ENCODE measurements at places on chromosomes 5 and 9. TPM values are rescaled to one million over a fixed set of nuclear protein-coding genes. Genes with fewer than 3 reads are reported as not detected.

DNA sequence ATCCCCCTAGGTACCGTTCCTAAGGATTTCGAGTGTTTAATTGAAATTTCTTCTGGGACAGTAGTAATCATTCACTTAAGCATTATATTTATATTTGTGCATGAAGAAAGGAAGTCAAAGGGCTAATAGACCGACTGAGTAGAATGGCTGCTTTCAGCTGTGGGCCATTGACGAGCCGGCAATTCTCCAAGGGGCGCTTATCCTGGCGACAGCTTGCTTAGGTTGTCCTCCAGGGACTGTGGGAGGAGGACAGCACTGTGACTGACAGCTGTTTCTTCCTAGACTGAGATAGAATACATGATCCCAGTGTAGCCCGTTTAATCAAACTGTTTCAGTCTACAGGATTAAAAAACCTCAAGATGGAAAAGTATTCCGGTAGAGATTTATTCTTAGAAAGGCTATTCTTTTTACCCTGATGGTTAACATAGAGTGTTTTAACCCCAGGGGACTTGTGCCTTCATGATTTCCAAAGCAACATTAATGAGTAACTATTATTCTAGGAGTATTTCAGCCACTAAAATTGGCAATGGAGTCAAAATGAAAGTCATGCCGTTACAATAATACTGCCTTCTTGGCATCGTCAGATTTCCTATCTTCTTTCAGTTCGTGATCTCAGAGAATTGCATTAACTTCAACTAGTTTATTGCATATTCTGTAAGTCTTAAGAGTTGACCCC is 943.1 kb upstream of the WWC1 start:
- no peak for DNase-seq
- no peak overlapping the region for H3K4me3 ChIP-seq
- H3K36me3 ChIP-seq = no peaks in the 10 kb centered on the region
- peaks cover 16% of the 10 kb centered on the region for H3K27me3 ChIP-seq
- H3K27ac ChIP-seq = no peak overlapping the region

GRCh38 chr9:85631809-85632208 is 109.9 kb downstream of the AGTPBP1 start:
- H3K4me3 ChIP-seq = no peak overlapping the region
- DNase-seq = no peak
- peaks cover 8% of the 10 kb centered on the region for H3K36me3 ChIP-seq
- H3K4me1 ChIP-seq = no peaks in the 10 kb centered on the region
- no peak overlapping the region for H3K27ac ChIP-seq

DNA sequence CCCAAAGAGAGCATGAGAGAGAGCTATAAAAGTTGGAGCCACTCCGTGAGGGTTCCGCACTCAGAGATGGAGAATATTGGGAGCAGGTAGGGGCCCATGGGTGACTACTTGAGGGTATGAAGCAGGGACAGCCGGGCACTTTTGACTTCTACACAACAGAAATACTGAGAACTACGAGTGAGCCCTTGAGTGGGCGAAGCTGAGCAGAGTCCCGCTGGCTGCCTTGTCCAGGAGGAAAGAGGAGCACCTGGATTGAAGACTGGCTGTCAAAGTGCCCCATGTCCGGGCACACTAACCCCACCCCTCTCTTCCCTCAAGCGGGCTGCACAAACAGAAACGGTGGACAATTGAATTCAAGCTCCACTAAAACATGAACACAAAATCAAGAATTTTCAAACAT is 33.6 kb downstream of the FYB1 start:
- H3K27ac ChIP-seq = no peak overlapping the region
- H3K4me3 ChIP-seq = no peak overlapping the region
- no peaks in the 10 kb centered on the region for H3K4me1 ChIP-seq
- no peaks in the 10 kb centered on the region for H3K36me3 ChIP-seq
- DNase-seq = no peak
- H3K27me3 ChIP-seq = peaks cover 13% of the 10 kb centered on the region

GRCh38 chr5:72557167-72558045 is 50.2 kb upstream of the ZNF366 start:
- H3K4me1 ChIP-seq = peaks cover 22% of the 10 kb centered on the region
- no peaks in the 10 kb centered on the region for H3K27me3 ChIP-seq
- DNase-seq = no peak
- no peaks in the 10 kb centered on the region for H3K36me3 ChIP-seq
- no peak overlapping the region for H3K4me3 ChIP-seq

DNA sequence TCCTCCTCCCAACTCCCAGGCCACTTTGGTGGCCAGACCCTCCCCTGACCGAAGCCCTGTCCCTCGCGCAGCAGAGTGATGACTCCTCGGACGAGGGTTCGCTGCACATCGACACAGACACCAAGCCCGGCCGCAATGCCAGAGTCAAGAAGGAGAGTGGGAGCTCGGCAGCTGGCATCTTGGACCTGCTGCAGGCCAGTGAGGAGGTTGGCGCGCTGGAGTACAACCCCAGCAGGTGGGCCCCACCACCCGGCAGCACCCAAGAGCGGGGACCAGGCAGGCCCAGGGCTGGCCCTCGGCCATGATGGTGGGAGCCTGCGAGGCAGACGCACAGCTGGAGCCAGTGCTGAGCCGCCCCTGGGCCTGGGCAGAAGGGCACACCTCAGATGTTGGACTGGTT is 90.6 kb downstream of the PHF2 start:
- H3K27me3 ChIP-seq = no peaks in the 10 kb centered on the region
- no peak overlapping the region for H3K4me3 ChIP-seq
- no peak for DNase-seq
- no peaks in the 10 kb centered on the region for H3K4me1 ChIP-seq
- H3K27ac ChIP-seq = no peak overlapping the region

GRCh38 chr9:87592554-87593358 is 95.1 kb downstream of the DAPK1 start:
- peaks cover 27% of the 10 kb centered on the region for H3K36me3 ChIP-seq
- H3K4me1 ChIP-seq = peaks cover 60% of the 10 kb centered on the region
- H3K27me3 ChIP-seq = no peaks in the 10 kb centered on the region
- peak overlapping the region; percentile 15 for H3K27ac ChIP-seq
- no peak for DNase-seq

DNA sequence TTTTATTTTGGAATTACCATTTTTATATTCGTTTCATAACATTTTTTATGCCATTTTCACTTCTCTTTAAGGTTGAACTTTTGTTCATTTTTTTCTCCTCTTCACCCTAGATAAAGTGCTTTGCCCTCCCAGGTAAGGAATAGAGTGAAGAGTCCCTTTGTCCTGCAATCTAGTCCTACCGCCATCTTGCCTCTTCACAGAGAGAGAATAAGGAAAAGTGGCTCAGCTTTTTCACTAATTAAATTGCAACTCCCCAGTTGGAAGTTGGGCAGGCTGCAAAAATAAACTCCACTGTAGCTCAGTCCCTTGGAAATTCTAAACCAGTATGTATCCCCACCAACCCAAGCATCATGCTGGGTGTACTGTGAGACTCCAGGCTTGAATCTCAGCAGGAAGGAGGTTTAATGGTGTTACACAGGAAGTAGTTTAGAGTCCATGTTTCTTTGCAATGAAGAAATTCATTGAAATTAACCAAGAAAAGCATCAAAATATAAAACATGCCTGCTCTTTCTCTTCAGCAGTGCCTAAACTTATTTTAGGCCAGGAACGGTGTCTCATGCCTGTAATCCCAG is 60.3 kb upstream of the PCSK1 start:
- no peak overlapping the region for H3K4me3 ChIP-seq
- H3K27me3 ChIP-seq = peaks cover 21% of the 10 kb centered on the region
- H3K4me1 ChIP-seq = no peaks in the 10 kb centered on the region

- H3K4me3 ChIP-seq = no peak overlapping the region
- DNase-seq = no peak
- no peaks in the 10 kb centered on the region for H3K36me3 ChIP-seq
- no peak overlapping the region for H3K27ac ChIP-seq
Measured at GRCh38 chr5:155263381-155263780, 249.8 kb downstream of the KIF4B start.

- no peaks in the 10 kb centered on the region for H3K36me3 ChIP-seq
- peak overlapping the region; percentile 50 for H3K27ac ChIP-seq
- H3K4me1 ChIP-seq = peaks cover 20% of the 10 kb centered on the region
- DNase-seq = no peak
Measured at GRCh38 chr9:86246752-86247161, 12.7 kb downstream of the C9orf153 start.

GRCh38 chr9:126474206-126474765 is 139.4 kb upstream of the LMX1B start:
- no peak for DNase-seq
- H3K36me3 ChIP-seq = peaks cover 5% of the 10 kb centered on the region
- H3K27me3 ChIP-seq = no peaks in the 10 kb centered on the region
- no peak overlapping the region for H3K4me3 ChIP-seq
- peak overlapping the region; percentile 77 for H3K27ac ChIP-seq

DNA sequence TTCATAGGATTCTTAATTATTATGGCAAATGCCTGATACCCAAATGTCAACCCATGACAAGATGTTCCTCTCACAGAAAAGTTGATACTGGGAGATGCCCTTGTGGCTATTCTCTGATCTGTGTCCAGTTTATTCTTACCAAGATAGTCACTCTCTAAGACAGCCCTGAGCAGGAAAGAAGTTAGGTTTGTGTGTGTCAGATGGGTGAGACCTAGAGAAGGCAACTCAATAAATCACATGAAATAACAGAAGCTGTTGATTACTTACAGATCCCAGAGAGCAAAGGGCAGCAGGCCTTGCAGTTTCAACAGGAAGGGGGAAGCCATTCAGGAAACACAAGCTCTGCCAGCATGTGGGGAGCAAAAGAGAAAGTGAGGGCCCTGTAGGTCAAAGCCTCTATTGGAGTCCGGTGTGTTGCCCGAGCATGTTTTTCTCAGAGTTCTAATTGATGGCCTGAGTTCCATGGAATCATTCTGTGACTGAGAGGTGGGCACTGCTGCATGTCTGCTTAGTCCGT is 1193.7 kb upstream of the CDH18 start:
- H3K4me3 ChIP-seq = no peak overlapping the region
- H3K27ac ChIP-seq = no peak overlapping the region
- peaks cover 15% of the 10 kb centered on the region for H3K4me1 ChIP-seq
- H3K36me3 ChIP-seq = no peaks in the 10 kb centered on the region

GRCh38 chr9:87878989-87879511 is 3.6 kb upstream of the SPATA31E1 start:
- no peaks in the 10 kb centered on the region for H3K36me3 ChIP-seq
- DNase-seq = no peak
- H3K27me3 ChIP-seq = no peaks in the 10 kb centered on the region
- no peak overlapping the region for H3K27ac ChIP-seq
- peaks cover under 1% of the 10 kb centered on the region for H3K4me1 ChIP-seq
- H3K4me3 ChIP-seq = no peak overlapping the region

DNA sequence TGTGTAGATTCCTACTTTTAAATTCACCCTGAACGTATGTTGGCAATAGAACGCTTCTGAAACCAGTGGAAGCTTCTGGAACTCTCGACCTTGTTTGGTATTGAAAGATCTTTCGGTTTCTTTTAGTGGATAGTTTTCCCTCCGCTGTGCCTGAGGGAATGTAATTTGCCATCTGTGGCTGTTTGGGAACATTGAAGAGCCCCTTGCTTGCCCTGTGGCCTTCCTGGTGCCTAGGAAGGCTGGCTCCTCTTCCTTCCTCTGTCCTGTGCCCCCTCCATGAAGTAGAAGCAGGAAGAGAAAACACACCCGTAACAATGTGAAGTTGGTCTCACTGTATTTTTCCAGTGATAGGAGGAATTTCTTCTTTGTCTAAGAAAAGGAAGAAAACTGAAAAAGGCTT is 274.3 kb downstream of the AOPEP start:
- peaks cover 35% of the 10 kb centered on the region for H3K4me1 ChIP-seq
- H3K27me3 ChIP-seq = no peaks in the 10 kb centered on the region
- DNase-seq = no peak
- H3K4me3 ChIP-seq = no peak overlapping the region

- H3K4me1 ChIP-seq = no peaks in the 10 kb centered on the region
- H3K4me3 ChIP-seq = no peak overlapping the region
- DNase-seq = peak; percentile 67
- H3K27ac ChIP-seq = no peak overlapping the region
Measured at GRCh38 chr5:1983401-1983800, 100.7 kb upstream of the IRX4 start.

Gene SLC4A9
- not detected for total RNA-seq

Gene OGN
- 3.9 TPM for total RNA-seq

Gene TEX48
- total RNA-seq = not detected

Gene C5
- total RNA-seq = 7.6 TPM

Gene ACTBL2
- not detected for total RNA-seq

Gene IL4
- total RNA-seq = not detected
